ENCODE measurements at places on chromosomes 5 and 9.

DNA sequence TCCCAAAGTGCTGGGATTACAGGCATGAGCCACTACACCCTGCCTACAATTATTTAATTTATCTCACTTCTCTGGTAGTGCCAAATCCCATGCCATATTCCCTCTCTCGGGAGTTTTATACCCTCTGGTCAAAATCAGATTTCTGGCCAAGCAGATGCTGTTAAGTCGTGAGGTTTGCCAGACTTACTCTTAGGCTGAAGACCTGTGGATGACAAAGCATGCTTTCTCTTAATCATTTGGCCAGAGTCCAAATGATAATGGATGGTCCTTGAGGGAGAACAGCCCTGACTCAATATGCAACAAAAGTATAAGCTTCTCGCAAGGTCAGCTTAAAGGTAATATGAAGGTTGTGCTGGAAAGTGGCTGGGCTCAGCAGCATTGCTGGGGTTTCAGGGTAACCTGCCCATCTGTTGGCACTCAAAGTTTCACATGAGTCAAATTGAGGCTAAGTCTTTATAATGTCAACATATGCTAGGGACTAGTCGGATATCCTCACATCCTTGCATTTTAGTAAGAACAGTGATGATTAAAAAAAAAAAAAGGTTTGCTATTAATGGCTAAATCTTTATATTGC, 280.1 kb downstream of the KIF4B start:
- no peak for DNase-seq

DNA sequence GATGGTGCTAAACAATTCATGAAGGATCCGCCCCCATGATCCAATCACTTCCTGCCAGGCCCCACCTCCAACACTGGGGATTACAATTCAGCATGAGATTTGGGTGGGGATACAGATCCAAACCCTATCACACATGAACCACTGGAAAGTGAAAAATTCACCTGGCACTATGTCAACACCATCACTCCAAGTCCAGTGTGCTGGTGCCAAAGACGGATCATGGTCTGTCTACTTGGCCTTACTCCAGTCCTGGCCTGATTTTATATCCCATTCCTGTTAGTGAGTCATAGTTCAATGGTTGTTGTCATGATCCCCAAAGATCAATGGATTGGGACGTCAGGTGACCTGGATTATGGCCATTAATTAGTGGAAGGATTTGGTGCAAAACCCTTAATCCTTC, 147.4 kb upstream of the RPS23 start:
- DNase-seq: no peak

DNA sequence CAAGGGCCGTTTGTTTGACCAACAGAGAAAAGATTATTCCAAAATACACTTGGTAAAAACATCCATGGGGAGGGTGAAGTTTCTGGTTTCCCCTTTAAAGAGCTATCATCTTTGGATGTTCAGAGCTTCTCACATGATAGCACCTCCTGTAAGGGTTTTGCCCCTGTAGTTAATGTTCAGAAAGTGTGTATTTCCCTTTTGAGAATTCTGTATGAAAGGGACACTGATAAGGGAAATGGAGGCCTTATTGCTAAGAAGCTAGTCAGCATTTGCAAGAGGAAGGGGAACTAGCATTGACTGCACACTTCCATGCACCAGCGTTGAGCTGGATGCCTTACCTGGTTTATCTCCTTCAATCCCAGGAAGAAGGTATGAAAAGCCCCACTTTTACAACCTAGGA, 31.5 kb upstream of the C5orf58 start:
- DNase-seq: no peak

DNA sequence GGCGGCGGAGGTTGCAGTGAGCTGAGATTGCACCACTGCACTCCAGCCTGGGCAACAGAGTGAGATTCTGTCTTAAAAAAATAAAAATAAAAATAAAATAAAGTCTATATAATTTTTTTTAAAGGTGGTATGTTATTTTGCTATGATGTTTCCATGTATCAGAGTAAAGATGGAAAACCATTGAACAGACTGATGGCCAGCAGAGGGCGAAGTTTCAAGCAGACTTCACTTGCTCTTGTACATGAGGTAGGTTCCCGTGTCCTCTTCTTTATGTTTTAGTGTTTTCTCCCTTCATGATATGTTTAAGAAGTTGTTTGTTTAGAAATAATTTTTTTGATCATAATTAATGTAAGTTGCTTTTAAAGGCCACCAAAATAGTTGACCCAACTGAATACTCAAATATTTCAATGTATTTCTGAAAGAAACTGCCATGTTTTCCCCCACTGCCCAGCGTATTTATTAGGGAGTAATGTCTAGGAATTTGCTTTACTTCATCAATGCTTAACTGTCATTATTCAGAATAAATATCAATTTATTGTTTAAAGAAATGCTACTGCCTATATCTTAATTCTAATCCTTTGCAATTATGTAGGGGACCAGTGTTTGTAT, 146.4 kb downstream of the HACD4 start:
- DNase-seq: peak; percentile 23

DNA sequence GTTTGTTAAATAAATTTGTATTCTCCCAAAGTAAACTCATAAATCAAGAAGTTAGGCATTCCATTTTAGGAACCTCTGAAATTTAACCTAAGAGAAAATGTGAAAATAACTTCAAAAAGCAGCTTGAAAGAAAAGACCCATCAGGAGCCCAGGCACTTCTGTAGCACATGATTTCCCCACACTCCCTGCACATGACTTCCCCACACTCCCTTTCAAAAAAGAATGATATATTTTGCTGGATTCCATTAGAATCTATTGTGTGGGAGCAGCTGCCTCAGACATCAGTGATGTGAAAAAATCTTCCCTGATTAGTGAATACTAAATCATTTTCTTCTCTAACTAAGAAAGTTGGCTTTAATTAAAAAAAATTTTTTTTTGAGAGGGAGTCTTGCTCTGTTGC, 83.3 kb downstream of the GLDC start:
- no peak for DNase-seq
